ENCODE measurements at places on chromosomes 2 and 18.

DNA sequence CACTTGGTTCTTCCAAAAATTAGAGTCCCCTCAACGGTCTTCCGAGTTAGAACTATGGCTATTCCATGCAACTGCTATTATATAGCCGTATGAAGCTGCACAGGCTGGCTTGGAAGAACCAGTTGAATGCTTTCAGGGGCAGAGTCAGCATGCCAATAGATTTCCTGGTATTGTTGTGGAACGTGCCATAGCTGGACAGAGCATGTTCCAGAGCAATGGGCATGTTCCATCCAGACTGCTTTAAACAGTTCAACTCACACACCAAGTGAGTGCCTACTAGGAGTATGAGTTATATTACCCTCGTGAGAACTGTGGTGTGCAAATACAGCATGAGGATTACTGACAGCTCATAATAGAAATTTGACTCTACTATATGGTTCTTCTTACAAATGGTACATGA, 682.0 kb downstream of the SATB2 start:
- no peak for DNase-seq

DNA sequence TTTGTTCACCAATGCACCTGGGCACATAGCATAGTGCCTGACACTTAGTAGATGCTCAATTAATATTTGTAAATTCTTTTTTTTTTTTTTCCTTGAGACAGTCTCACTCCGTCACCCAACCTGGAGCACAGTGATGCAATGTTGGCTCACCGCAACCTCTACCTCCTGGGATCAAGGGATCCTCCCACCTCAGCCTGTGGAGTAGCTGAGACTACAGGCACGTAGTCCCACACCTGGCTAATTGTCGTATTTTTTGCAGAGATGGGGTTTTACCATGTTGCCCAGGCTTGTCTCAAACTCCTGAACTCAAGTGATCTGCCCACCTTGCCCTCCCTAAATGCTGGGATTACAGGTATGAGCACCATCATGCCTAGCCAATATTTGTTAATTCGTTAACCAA, 23.2 kb upstream of the LPIN2 start:
- no peak for DNase-seq

- DNase-seq: no peak
Measured at GRCh38 chr2:18787726-18788125, 198.4 kb upstream of the NT5C1B start.

DNA sequence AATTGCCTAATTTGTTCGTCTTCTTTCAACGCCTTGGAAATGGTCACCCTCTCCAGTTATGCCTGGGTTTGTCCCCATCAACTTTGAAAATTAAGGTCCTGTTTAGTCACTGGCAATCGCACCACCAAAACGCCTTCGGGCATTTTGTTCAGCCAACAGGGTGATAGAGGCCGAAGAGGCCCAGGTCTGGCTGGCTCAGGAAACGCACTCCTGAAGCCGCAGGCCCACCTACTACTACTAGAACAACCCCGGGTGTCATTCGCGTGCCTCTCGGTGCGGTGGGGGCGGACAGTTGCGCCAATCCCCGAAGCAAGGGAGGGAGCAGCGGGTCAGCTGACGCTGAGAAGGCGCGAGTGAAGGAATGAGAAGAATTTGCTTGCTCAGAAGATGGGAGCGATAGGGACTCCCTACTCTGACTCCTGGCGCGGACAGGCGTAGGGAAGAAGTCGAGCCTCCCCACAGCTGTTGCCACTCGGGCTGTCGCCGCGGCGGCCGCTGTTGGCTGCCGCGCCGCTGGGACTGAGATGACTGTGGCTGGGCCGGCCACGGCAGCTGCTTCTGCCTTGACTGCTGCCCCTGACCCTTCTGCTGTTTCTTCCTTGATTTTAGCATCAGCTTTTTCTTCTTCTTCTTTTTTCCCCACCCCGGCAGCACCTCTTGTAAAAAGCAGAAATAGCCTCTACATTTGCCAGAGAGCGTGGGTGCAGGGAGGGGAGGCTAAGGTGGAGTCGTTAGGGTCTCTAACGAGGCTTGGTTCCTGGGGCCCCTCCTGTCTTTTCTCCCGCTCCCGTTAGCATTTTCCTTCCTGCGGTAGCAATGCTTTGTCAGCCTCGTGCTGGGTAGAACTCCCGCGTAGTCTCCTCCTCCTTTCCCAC, 387.6 kb downstream of the FIGN start:
- no peak for DNase-seq

- no peak for DNase-seq
Measured at GRCh38 chr18:55672574-55673361, 84.8 kb upstream of the TCF4 start.

GRCh38 chr18:79481046-79481790, 85.5 kb downstream of the NFATC1 start:
- no peak for DNase-seq

- DNase-seq: no peak
Measured at GRCh38 chr2:220893411-220893810, 678.7 kb downstream of the EPHA4 start.

GRCh38 chr2:191243154-191243553, 2.0 kb upstream of the MYO1B start:
- DNase-seq: no peak

- DNase-seq: no peak
Measured at GRCh38 chr18:71116535-71116934, 827.7 kb downstream of the SOCS6 start.

GRCh38 chr2:86171295-86171694, 24.0 kb downstream of the IMMT start:
- no peak for DNase-seq

DNA sequence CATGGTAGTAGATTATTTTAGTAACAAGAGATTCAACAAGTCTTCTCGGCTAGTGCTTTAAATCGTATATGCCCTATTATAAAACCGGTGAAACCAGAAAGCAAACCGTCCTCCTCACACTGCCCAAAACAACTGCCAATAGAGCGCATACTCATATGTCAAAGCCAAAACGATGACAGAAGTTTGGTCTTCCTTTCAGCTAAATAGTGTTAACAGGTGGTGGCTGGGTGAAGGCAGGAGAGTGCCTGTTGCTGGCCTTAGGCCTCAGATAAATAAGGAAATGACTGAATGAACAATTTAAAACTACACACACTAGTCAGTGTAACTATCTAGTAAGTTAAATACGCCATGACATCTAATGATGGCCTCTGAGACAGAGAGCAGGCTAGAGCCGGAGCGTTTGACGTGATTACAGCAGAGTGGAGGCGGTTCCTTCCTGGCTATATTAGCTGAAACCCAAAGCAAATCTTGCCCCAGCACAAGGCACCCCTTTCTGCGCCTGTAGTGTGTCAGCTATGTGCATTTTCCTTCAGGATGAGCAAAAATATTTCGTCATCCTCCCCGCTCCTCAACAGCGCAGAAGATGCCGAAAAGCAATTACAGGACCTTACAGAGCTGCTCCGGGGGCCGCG, 1.6 kb downstream of the LONRF2 start:
- no peak for DNase-seq

DNA sequence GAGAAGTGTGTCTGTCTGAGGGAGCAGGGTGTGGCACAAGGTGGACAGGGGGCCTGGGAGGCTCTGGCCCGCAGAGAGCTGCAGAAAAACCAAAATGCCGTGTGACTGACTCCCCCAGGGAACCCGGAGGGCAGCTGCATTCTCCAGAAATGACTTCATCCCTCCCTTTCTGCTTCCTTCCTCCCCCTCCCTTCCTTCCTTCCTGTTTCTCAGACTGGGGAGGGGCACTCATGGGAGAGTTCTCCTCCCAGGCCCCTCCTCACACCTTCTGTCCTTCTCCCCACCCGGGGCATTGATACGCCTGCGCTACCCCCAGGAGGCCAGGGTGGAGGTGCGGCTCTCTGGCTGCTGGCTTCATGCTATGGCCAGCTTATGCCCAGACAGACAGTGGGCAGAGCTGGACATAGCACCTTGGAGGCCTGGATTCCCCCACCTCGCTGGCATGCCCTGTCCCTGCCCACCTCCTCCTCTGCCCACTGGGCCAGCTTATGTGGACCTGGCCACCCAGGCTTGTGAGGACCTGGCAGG, 8.2 kb upstream of the GPR17 start:
- DNase-seq: no peak

GRCh38 chr2:232615339-232615738, 18.1 kb upstream of the EFHD1 start:
- no peak for DNase-seq

GRCh38 chr2:3192920-3193319, 184.7 kb downstream of the EIPR1 start:
- DNase-seq: no peak

DNA sequence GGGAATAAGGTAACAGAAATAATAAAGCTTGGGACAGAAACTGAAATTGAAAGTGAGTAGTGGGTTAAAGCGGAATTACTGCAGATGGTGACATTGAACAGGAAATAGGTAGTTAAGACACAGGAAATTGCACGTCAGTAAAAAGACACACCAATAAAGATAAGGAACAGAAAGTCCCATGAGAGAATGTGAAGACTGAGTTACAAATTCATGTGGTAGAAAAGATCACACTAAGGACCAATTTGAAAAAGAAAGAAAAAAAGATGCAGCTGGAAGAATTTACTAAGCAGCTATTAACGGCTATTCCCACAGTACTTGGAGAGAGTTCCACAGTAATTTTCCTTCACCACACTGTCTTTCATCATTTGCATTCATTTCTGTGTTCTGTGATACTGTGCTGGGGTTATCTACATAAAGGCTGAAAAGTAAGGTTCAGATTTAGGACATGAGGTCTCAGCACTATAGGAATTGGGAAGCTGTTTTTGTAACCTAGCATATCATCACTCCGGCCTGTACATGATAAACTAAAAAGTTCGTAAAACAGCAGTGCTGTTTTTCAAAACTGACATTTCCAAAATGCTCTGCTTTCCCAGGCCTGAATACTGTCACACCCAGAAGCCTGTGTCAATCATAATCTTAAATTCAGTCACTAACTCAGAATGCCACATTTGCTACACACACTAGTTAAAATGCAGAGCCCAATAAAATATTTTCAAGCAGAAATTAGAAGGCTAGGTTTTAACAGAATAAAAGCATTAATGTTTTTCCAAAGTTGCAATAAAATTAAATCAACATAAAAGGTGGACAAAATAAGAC, 42.9 kb downstream of the SRBD1 start:
- no peak for DNase-seq

DNA sequence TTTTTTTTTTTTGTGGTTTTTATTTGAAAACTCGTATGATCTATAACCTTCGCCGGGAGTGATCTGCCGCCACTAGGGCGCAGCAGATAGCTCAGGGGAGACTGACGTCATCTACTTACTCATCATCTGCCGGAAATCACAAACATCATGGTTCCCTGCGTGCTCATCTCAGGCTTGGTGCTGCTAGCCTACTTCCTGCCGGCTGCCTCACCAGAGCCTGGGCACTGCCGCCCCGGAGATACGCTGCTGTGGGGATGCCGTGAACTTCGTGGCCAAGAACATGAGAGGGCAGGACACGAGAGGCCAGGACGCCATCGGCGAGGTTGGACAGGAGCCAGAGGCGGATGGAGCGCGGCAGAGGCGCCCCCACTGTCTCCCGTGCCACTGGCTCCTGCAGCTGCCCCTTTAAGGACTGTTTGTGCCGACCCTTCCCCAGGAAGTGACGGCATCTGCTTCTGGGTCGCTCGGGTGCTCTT, 68.8 kb downstream of the DOK6 start:
- DNase-seq: peak; percentile 3

GRCh38 chr18:66707473-66707872, 103.6 kb upstream of the CDH19 start:
- no peak for DNase-seq

- DNase-seq: no peak
Measured at GRCh38 chr2:8310557-8311455, 371.1 kb upstream of the ID2 start.

DNA sequence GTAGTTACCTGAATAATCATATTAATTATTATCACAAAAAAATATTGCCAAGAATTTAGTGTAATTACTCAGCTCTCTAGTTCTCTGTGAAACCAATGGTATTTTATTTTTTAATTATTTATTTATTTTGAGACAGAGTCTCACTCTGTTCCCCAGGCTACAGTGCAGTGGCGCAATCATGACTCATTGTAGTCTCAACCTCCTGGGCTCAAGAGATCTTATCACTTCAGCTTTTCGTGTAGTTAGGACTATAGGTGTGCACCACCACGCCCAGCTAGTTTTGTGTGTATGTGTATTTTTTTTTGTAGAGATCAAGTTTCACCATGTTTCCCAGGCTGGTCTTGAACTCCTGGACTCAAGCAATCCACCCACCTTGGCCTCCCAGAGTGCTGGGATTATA, 440.4 kb upstream of the CDH20 start:
- no peak for DNase-seq

DNA sequence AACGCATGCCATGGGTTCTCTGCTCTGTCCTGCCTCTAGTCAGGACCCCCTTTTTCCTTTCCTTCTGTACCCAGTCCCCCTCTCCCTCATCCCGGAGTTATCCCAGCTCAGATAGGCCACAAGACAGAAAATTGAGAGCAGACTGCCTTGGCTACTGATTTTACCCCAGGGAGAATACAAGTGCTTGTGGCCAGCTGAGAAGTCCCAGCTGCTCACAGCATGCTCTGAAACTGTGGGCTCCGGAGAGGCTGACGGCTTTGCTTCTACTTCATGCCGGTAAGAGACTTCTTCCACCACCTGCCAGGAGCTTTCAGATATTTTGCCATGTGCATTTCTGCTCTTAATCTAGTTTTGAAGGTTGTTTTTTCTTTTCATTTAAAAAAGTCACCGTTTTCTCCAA, 20.0 kb upstream of the SIX2 start:
- no peak for DNase-seq

DNA sequence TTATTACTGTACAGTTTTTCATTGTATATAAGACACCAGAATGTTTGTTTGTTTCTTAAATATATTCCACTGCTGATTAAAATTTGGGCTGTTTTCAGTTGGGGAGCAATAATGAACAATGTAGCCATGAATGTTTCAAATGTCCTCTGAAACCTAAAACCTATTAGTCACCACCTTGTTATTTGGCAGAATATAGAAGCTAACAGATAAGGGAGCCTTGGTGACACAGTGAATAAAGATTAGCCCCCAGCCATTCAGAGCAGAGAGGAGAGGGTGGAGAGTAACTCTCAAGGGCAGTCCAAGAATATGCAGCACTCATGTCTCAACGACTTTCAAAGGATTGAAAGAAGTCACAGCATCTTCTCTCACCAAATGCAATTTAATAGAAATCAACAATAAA, 43.1 kb upstream of the ATP8B1 start:
- DNase-seq: no peak

GRCh38 chr18:13616525-13617035, 109.8 kb downstream of the FAM210A start:
- DNase-seq: no peak

- no peak for DNase-seq
Measured at GRCh38 chr2:231423176-231423575, 27.7 kb downstream of the B3GNT7 start.

- no peak for DNase-seq
Measured at GRCh38 chr2:96888072-96889011, 18.5 kb upstream of the SEMA4C start.
